Activated effector memory CD4-positive, alpha-beta T cell treated with anti-CD3 and anti-CD28 coated beads, Interleukin-2, amount 50 U/mL, for 16 hours (primary cell): ENCODE measurements at places on chromosomes 7 and 10.
A peak's percentile ranks its signal among the peaks of the same experiment; 100 is the strongest.

DNA sequence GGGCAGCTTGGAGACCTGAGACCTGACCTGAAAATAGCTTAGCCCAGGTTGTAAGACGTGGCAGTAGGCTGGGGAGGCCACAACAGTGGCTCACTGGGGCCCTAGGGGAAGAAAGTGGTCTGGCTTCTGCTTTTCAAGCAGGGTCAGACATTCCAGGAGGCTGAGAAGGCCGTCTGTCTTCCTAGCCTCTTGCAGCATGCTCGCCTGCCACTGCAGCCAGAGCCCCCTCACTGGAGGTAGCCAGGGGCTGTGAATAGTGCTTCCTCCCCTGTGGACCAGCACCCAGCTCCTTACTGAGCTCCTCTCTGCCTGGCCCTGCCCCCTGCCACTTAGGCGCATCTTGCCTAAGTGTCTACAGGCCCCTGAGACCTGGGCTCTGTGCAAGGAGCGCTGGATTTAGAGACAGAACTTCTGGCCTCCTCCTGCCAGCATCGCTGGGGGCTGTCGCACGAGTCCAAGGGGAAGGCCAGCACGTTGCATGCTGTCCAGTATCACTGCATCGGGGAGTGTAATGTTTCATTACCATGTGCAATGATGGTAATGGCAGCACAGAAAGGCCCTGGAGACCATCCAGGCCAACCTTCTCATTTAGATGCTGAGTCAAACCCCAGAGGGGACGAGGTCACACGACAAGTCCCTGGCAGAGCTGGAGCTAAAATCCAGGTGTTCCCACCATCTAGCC, 12.7 kb downstream of the ZMIZ1 start:
- DNase-seq, result no peak

DNA sequence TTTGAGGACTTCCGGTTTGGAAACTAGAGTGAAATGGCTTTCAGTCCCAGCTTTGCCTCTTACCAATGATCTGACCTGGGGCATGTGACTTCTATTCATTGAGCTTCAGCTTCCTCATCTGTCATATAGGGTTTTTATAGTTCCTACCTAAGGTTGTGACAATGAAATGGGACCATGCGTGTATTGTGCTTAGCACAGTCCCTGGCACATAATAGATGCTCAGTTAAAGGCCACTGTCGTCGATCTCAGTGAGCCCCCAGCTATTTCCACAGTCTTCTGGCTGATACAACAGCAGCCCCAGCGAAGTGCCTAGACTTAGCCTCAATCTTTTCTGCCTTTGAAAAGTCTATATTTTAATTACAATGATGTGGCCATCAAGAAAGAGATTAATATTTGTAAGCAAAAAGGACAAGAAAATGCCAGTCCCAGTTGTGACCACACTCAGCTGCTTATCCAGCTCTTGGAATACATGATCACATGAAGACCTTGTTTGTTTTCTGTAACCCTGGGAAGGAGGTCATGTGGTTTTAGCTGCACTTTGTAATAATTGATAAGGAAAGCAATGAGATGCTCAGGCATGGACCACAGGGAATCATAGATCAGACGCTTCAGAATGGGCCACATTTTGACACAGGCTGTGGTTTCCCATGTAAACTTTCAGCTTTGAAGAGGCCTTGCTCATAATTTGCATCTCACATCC, 44.6 kb downstream of the VWA2 start:
- peak; percentile 30 for DNase-seq

- DNase-seq, result peak; percentile 59
Observed at GRCh38 chr10:132363921-132364593, 32.1 kb downstream of the LRRC27 start.

- no peak for DNase-seq
Observed at GRCh38 chr10:17062955-17063484, 66.6 kb downstream of the CUBN start.

GRCh38 chr7:4783762-4784351, 8.4 kb downstream of the AP5Z1 start:
- no peak for DNase-seq

DNA sequence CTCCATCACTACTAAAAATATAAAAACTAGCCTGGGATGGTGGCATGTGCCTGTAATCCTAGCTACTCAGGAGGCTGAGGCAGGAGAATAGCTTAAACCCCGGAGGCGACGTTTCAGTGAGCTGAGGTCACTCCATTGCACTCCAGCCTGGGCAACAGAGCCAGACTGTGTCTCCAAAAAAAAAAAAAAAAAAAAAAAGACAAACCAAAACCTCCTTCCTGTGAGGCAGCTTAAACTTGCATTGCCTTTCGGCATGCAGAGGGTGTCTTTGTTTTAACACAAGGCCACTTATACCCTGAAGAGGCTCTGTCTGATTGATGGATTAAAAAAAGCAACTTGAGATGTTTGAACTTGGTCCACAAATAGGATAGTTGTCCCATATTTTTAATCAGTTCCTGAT, 128.4 kb upstream of the RSU1 start:
- DNase-seq, result no peak

GRCh38 chr7:87624628-87625027, 3.6 kb upstream of the RUNDC3B start:
- no peak for DNase-seq

GRCh38 chr7:15305002-15305600, 256.7 kb downstream of the AGMO start:
- DNase-seq, result no peak

DNA sequence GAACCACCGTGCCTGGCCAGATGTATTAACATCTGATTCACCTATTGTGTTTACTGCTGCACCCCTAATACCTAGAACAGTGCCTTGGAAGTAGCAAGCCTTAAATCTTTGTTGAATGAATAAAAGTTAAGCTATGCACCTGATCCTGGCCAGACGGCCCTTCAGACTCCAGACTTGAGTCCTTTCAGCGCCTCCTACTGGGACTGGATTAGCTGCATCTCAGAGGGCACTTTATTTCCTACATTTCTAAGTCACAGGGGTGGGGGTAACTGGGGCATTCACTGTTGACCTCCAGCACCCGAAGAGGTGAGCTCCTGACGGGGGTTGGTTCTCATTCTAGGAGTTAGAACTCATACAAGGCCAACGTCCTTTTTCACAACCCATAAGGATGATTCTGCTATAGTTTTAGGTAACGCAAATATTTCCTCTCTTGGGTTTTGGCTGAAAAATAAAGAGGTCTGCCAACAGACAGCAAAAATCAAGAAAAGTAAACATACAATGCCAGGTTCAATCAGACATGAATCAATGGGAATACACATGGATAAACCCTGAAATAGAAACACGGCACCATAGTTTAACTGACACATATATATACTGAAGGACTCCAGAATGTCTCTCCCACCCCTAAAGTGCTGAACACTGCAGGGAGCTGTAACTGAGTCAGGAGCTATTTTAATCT, 48.0 kb upstream of the DLG5 start:
- DNase-seq, result no peak

DNA sequence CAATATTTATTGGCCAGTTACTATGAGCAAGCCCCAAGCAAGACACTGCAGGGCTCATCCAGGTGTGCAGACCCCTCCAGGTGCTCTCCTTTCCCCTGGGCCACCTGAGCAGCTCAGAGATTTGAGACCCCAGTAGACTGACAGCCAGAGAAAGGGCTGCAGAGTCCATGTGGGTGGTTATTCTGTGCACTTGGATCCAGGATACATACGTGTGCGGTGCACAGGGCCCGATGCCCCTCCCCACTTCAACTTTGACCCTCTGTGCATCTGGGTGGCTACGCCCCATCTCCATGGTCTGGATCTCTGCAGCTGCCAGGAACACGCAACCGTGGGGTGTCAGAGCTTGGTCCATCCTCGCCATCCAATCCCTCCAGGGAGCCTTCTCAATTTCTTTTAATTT, 72.9 kb downstream of the MKI67 start:
- DNase-seq, result peak; percentile 45

- no peak for DNase-seq
Observed at GRCh38 chr10:74967911-74968666, 141.7 kb downstream of the KAT6B start.

DNA sequence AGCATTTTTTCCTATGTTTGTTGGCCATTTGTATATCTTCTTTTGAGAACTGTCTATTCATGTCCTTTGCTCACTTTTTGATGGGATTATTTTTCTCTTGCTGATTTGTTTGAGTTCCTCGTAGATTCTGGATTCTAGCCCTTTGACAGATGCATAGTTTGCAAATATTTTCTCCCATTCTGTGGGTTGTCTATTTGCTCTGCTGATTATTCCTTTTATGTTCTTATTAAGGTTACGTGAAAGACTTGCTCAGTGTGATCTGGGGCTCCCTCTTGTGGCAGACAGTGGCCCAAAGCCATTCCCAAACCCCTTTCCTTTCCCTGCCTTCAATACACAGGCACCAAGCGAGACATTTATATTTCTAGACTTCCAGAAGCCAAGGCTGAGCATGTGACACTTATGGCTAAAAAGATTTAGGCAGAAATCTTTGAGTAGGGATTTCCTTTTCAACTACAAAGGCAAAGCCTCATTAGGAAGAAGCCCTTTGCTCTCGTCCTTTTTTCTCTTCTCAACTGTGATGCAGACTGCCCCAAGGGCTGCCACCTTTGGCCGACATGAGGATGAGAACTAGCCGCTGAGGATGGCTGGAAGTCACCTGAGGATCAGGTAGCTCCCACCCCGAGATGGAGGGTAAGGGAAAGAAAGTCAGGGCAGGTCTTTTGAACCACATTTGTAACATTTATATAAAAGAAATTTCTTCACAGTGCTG, 23.6 kb downstream of the ST8SIA6 start:
- peak; percentile 86 for DNase-seq

- peak; percentile 81 for DNase-seq
Observed at GRCh38 chr7:65216469-65216868, 157.2 kb upstream of the ZNF92 start.

DNA sequence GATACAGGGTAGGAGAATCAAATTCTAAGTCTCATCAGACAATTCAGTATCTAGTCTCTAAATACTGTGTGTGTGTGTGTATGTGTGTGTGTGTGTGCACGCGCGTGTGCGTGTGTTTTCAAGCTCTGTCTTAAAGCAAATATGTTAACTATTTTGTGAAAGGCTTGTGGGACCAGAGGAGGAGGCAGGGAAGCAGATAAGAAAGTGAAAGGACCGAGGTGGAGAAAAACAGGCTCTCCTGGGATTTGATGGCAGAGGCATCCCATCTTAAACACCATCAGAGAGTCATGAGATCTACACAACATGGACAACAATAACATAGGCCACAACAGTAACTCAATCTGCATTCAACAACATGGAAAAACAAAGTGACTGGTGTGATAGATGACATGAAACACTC, 67.1 kb downstream of the PIP4K2A start:
- DNase-seq, result no peak

GRCh38 chr7:26449175-26450165, 157.8 kb downstream of the SNX10 start:
- no peak for DNase-seq

GRCh38 chr7:94333810-94334209, 60.9 kb upstream of the COL1A2 start:
- DNase-seq, result no peak

GRCh38 chr7:128407233-128407589, 2.6 kb downstream of the IMPDH1 start:
- no peak for DNase-seq

- no peak for DNase-seq
Observed at GRCh38 chr10:21047511-21047910, 150.4 kb upstream of the NEBL start.

DNA sequence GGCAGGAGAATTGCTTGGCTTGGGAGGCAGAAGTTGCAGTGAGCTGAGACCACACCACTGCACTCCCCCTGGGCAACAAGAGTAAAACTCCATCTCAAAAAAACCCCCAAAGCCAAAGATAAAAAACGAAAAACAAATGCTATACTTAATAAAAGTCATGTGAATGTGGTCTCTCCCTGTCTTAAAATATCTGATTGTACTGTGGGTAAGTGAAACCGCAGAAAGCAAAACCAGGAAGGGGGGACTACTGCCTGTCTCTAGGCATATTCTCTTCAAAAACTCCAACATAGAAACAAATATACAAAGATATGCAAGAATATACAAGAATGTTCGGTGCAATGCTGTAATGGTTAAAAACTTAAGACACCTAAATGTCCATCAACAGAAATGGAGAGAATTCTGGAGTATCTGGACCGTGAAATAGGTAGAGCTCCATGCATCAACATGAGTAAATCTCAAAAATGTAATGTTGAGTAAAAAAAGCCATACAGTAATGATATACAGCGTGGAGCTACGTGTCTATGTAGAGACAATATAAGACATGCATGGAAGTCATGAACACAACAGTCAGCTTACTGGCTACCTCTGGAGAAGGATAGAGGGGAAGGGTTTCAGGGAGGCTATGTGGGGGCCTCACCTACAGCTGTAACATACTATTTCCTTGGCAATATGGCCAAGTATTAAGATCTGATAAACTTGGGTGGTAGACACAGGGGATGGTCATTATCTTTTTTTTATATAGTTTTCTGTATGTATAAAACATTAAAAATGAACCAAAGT, 2.1 kb downstream of the ZNF394 start:
- no peak for DNase-seq

DNA sequence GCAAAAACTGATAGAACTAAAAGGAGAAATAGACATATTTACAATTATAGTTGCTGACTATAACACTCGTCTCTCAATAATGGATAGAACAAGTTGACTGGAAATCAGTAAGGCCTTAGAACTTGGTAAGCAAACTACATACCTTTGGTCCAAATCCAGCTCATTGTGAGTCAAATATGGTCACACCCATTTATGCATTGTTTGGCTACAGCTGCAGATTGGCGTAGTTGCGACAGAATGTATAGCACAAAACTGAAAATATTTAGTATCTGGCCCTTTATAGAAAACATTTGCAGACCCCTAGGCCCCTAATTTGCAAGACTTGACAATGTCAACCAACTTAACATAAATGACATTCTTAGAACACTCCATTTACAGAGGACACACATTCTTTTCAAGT, 103.6 kb upstream of the EGR2 start:
- no peak for DNase-seq

DNA sequence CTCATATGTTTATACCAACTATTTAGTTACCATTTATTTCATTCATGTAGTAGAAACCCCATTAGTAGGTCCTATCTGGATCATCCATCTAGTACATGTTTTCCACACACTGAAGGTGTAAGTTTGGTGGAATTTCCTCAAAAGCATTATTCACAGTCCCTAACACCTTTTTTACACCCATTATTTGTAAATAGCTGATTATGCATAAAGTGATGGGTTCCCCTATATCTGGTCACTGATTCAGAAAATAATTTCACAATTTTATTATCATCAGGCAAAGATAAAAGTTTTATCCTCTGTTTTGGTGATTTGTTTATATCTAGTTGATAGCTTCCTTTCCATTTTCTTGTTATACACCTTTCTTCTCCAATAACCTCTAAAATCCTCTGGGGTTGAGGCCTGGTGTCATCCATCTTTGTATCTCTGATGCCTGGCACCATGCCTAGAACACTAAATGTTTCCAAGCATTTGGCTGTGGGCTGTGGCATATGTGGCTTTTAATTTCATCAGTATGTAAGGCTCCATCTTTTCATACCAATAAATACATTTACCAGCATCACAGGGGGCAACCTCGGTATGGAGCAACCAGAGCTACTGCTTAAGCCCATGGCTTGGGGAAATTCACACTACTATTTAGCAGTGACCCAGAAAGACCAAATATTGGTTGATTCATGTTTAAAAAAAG, 1089.5 kb upstream of the LRRN3 start:
- DNase-seq, result no peak

GRCh38 chr7:32532086-32532485, 36.8 kb downstream of the AVL9 start:
- DNase-seq, result no peak

GRCh38 chr7:54622696-54623309, 80.6 kb downstream of the VSTM2A start:
- no peak for DNase-seq

GRCh38 chr7:69803699-69804516, 205.6 kb downstream of the AUTS2 start:
- DNase-seq, result no peak
